ENCODE measurements at places on chromosomes 11 and 22.

DNA sequence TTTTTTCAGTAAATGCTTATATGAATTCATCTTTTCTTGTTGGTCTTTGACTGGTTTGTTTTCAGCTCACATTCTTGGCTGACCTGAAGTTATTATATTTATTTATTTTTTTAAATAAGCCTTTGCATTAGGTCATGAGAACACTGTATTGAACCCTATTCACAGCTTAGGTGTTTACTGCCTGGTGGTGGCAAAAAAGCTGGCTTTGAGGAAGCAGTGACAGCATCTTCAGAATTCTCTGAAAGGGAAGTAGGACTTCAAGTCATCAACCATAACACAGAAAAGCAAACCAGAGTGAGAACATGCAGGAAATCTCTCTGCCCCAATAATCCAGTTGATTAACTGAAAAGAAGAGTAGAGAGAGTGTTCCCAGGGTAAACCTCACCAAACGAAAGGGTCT is 30.3 kb upstream of the MMP13 start:
- no peak for DNase-seq

- DNase-seq = peak; percentile 38
Observed at GRCh38 chr11:70755410-70756158, 357.3 kb downstream of the CTTN start.

DNA sequence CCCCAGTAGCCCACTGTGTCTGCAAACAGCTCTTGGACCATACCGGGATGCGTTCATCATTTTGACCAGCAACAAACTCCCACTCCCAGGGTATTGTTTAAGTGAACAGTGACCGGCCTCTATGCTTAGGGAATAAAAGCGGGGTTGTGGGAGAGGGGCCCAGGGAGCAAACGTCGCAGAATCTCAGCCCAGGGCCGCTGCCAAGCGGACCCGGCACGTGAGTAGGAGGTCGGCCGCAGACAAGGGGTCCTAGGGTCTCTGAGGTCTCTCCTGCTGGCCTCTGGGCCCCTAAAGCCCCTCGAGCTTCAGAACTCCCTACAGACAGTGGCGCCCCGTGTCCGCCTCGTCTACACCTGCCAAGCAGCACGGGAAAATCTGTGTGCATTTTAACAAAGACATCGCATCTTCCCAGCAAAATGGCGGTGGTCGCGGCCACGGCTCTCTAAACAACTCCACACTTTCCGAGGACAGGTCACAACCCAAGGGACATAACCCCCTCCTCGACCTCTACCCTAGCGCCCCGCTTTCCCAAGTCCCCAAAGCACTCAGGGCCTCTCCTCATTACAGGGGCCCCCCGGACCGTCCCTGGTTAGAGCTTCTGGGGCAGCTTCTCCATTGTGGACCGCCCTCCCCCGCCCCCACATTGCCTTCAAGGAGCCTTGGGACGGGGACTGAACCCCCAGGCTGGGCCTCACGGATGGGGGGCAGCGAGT is 3.9 kb upstream of the GCAT start:
- no peak for DNase-seq

DNA sequence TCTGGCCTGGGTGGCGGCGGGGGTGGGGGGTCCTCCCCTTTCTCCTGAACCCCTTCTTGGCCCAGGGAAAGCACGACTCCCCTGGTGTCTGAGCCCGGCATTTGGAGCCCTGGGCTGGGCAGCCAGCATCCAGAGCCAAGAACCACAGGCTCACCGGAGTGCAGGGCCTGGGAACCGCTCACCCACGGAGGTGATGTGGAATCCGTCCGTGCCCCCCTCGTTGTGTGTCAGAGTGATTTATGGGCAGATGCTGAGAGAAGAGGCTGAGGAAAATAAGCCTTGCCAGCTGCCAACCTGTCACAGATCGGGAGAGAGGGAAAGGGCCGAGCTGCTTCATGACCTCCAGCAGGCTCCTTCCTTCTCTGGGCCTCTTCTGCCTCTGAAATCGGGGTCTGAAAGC is 33.7 kb downstream of the WNT11 start:
- no peak for DNase-seq

GRCh38 chr22:19385221-19385906 is 46.2 kb downstream of the HIRA start:
- DNase-seq = no peak

DNA sequence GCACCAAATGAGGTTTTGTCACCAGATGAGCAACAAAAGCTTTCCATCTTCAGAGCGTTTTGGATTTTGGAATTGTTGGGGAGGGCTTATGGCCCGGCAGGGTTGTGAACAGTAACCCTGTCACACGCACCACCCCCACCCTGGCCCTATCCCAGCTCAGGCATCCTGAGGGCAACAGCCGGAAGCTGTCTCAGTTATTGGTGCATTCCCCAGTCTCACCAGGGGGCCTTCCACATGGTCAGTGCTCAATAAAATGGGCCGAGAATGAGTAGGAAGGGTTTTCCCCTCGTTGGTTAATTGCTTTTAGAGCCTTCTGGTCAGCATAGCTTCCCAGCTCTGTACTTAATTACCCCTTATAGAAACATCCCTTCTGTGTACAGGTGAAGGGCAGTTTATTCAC is 46.0 kb downstream of the LRP5 start:
- no peak for DNase-seq

DNA sequence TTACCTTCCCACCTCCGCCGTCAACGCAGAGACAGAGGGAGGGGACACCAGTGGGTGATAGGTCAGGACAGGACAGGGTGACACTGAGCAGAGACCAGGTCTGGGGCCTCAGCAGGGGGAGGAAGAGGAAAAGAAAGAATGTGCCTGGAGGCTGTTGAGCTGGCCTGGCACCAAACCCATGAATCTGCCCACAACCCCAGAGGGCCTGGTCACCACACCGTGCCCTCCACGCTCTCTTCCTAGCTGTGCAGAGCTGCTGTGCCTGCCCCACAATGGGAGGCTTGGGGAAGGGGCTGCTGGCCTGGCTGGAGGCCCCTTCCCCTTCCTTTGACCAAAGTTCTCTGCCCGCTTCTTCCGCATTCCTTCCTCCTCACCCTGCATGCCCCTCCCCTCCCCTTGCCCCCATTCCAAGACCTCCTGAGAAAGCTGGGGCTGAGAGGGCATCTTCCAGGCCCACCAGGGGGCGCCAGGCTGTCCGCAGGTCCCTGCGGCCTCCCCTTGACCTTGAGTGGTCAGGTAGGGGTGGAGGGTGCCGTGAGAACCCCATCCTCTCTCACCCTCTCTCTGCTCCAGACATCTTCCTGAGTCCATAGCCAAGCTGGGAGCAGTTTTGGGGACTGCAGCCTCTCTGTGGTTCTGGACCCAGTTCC is 11.0 kb upstream of the CACNA1I start:
- DNase-seq = no peak

GRCh38 chr11:76553554-76554476 is 109.0 kb downstream of the EMSY start:
- DNase-seq = no peak

All from stimulated activated CD8-positive, alpha-beta memory T cell treated with anti-CD3 and anti-CD28 coated beads, Interleukin-4, amount 100 ng/mL, for 24 hours (primary cell).